DMS 273 treated with DMSO at 0.1 percent for 48 hours (cell line): ENCODE measurements at places on chromosomes 5 and 9.

DNA sequence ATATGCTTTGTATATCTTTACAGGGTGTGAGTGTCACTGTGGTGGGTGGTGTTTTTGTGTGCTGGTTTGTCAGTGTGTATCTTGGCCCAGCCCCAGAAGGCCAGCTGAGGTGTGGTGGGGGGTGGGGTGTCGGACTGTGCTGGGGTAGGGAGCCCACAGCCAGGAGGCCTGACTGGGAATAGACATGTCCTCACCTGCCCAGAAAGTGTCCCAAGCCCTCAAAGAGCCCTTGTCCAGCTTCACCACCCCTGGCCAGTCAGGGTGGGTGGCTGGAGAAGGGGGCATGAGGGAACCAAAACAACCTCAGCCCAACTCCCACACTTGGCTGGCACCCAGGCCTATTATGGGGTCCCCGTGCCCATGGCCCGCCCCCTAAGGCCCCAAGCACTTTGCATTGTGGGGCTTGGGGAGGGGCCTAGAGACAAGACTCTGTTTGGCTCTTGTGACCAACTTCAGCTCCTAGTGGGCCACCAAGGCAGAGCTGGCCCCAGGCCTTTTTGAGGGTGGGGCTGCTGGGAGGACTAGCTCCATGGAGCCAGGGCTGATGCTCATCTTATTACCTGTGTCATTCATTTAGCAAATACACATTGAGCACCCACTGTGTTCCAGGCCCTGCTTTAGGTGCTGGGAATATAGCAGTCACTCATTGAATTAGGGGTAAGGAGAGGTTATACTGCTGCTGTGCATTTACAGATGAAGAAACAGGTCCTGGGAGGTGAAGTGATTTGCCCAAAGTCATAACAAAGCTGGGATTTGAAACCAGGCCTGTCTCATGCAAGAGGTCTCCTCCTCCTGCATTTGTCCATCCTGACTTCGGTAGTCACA, 56.2 kb upstream of the PSD2 start:
- no peak for DNase-seq

GRCh38 chr9:106921341-106921899, 58.5 kb downstream of the ZNF462 start:
- DNase-seq: peak; percentile 30

GRCh38 chr9:90433398-90433941, 209.2 kb downstream of the DIRAS2 start:
- no peak for DNase-seq

DNA sequence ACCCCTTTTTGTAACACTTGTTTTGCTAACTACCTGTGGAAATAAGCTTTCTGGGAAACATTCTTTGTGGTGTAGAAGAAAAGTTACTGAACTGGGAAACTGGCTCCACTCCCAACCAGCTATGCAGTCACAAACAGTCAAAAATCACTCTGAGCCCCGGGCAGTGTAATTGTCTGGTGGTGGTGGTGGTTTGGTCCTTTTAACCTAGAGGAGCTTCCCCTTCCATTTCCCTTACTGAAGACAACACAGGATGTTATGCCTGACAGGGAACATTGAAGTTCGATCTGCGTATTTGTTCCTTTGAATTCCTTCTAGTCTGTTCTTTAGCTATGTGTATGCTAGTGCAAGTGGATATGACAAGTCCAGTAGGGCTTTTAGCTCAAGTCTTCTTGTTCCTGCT, 56.8 kb upstream of the TBCA start:
- DNase-seq: no peak

DNA sequence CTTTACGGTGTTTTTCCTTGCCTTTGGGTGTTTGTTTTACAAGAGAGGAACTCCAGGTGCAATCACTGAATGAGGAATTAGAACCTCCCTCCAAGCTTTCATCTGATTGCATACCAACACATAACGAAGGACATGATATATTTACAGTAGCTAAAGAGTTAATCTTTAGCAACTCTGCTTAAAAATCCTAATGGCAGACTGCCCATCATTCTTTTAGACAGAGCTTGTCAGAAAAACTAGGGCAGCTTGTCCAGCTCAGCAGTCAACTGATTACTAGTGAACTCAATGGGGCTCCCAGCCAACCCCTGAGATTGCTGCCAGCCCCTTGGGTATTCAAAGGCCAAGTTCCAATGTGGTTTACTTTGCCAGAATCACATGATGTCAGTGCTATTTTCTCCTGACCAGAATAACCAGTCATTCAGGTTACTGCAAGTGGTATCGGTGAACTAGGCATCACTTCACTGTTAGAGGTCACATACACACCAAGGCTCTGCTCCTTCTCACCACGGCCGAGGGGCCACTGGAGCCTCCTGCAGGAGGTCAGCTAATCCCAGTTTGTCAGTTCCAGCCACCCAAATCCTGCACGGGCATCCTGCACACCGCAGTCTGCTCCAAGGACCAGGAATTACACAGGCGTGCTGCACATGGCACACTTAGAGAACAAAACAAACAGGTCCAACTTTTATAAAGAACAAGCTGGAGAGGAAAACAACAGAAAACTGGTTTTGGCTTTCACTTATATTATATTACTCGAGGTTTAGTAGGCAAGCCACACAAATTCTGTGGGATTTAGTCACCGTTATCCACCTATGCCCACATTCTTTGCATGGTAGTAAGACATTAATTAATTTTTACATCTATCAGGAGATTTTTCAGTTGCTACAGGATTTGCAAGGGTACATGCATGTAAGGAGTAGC, 62.5 kb downstream of the NFIB start:
- DNase-seq: peak; percentile 79

DNA sequence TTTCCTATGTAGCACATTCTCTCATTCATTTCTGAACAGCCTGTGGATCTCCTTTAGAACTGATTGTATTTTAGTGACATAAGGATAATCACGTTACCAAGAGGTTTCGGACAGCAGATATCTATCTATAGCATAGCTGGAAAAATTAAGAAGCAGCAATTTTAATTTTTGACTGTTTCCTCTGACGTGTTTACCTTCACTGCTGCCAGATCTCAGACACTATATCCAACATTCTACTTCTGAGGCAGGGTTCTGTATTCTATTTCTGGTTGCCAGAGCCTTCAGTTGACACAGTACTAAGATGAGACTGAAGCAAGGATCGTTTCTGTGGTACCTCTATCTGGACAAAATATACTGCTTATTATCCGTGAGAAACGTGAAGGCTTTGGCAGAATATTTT, at the start of gene EFCAB9:
TSS of gene EFCAB9 (plus strand) at position 301 of the 400 bp plus-strand sequence. CDS start at position 302, 1 bp downstream.
- DNase-seq: no peak

DNA sequence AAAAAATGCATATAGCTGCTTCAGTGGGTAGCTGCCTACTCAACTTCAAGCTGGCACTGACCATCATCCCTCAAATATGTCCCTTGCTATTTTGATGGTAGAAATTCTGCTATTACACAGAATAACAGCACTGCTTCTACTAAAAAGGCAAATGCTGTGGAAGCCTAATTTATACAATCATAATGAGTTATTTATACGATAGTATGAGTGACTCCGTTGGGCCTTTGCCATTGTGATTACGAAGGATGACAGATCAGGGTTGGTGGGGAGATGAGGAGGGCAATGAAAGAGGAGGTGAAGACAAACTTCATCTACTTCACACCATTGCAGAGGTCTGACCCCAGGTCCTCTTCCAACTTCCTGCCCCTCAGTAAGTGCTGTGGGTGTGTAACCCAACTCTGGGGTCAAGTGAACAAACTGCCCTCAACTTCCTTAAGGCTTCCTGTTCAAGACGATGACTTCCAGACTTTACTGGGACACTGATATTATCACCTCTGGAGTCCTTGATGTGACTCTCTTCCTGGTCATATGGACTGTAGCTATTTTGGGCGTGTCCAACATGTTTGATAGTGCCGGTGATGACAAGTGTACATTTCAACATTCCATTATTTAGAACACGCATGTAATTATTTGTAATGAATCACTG, 74.1 kb upstream of the RPS23 start:
- no peak for DNase-seq

GRCh38 chr5:9582406-9582805, 36.5 kb upstream of the SEMA5A start:
- no peak for DNase-seq

DNA sequence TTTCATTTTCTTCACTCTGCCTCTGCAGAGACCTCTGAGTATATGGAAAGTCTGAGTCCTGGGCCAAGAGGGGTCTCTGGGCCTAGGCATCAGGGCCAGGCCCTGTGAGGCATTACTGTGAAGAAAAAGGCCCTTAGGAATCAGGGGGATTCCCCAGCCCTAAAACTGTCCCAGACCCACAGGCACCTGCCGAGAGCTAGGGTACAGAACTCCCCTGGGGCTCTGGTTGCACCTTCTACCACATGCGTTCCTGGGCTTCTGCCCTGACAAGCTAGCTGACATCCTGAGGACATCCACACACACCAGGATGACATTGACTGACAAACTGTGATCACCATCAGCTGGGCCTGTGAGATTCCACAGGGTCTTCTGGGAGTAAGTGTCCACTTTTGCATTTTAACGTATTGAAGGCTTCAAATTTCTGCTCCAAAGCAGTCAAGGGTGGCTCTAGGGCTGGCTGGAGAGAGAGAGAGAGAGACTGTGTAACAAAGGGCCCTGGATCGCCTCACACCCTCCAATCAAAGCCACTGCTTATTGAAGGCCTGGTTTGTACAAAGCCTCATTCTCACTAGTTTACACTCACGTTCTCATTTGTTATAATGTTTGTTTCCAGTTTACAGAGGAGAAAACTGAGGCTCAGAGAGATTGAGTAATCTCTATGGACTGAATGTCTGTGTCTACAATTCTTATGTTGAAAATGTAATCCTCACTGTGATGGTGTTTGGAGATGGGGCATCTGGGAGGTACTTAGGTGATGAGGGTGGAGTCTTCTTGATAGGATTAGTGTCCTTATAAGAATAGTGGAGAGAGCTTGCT, 45.1 kb downstream of the TGFBI start:
- DNase-seq: no peak

- no peak for DNase-seq
Measured at GRCh38 chr5:125200866-125201373, 454.5 kb upstream of the ZNF608 start.

- no peak for DNase-seq
Measured at GRCh38 chr9:107694390-107694789, 204.8 kb upstream of the KLF4 start.

DNA sequence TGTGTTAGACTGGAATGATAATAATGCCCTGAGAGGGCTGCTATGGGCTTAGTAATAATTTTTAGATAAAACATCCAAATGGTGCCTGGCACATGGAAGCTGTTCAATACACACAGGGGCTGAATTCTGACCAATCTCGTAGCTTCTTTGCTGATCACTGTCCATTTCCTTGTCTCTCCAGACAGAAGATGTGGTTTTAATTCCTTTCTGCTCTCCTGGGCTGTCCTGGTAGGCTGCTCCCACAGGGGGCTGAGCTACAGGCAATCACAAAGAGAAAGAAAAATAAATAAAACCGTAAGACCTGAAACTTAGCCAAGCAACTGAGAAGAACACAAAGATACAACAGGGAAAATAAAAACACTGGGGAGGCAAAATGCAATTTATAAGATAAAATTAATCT, 136.5 kb downstream of the CDK5RAP2 start:
- DNase-seq: no peak

GRCh38 chr5:83387041-83387440, 84.5 kb upstream of the VCAN start:
- no peak for DNase-seq

- DNase-seq: no peak
Measured at GRCh38 chr9:128091571-128091970, 23.5 kb downstream of the SLC25A25 start.

DNA sequence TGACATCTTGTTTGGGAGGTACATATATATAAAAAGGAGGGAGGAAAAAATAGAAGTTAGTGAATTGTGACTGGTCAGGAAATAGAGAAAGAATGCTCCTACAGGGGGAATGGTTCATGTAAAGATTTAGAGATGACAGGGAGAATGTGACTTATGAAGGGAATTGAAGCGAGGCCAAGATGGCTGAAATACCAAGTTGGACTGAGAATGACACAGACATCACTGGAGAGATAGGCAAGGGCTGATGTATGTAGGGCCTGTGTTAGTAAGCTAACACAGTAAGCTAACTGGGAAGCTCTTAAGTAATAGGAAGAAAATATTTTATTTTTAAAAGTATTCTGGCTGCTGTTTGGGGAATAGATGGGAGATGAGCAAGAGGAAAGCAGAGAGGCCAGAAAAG, 286.3 kb downstream of the NNT start:
- no peak for DNase-seq

DNA sequence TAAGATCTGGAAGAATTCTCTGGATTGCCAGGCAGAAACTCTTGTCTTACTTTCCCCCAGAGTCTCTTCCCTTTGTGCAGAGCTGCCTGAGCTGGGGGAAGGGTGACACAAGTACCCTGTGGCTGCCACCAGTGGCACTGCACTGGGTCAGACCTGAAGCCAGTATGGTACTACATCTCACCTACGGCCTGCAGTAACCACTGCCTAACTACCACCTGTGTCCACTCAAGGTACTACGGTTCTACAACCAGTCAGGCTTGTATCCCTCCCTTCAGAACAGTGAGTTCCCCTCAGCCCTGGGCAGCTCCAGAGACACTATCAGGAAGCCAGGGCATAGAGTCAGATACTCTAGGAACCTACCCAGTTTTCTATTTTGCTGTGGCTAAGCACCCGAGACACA, 212.0 kb upstream of the POU5F2 start:
- DNase-seq: no peak

DNA sequence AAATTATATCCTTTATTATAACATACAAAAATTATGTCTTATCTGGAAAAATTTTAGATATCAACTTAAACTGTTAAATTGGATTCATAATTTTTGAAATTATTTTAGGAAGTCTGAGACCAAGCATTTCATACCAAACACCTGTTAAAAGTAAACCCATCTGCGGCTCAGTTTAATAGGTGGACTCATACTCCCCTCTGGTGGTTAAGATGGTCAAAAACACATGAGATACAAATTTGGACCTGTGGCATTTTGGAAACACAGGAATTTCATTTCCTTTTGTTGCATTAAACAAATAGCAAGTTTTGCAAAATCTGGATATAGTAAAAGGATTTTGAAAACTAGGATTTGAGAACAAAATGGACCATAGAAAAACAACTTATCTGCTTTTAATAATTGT, 53.7 kb downstream of the RGMB start:
- peak; percentile 23 for DNase-seq

- DNase-seq: no peak
Measured at GRCh38 chr5:746258-746761, 38.2 kb downstream of the ZDHHC11B start.

- DNase-seq: no peak
Measured at GRCh38 chr9:121505903-121506735, 6.5 kb upstream of the GGTA1 start.

DNA sequence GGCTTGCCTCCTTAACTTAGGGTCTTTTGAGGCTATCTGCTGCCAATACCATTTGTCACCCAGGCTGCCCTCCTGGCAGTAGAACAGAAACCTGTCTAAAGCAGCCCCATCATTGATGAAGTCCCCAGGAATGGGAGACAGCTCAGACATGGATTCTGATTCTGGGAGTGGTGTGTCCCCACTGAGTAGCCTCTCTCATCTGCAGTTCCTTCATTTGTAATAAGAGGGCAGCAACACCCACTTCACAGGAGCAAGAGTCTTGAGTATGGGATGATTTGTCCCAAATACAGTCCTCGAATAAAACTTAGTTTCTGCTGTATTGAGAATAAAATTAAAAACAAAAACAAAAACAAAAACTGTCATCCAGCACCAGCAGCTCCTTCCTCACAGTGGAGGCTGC, 167.6 kb downstream of the ASTN2 start:
- DNase-seq: no peak

GRCh38 chr9:134698111-134698510, 56.5 kb downstream of the COL5A1 start:
- no peak for DNase-seq
